Upper lobe of right lung (tissue), 1 donor: ENCODE measurements at places on chromosomes 12 and 14.

GRCh38 chr12:79294590-79294989, 396.2 kb downstream of the PAWR start:
- no peaks in the 10 kb centered on the region for H3K27me3 ChIP-seq
- no peak overlapping the region for H3K27ac ChIP-seq
- DNase-seq: no peak
- no peaks in the 10 kb centered on the region for H3K4me1 ChIP-seq
- H3K36me3 ChIP-seq: no peaks in the 10 kb centered on the region
- no peak overlapping the region for H3K4me3 ChIP-seq

- H3K27ac ChIP-seq: peak overlapping the region; percentile 32
- no peaks in the 10 kb centered on the region for H3K27me3 ChIP-seq
- DNase-seq: no peak
- H3K36me3 ChIP-seq: no peaks in the 10 kb centered on the region
- no peaks in the 10 kb centered on the region for H3K4me1 ChIP-seq
- H3K4me3 ChIP-seq: no peak overlapping the region
These were observed 97.1 kb downstream of the DAD1 start for GRCh38 chr14:22491683-22492621.

- no peak overlapping the region for H3K4me3 ChIP-seq
- H3K4me1 ChIP-seq: peaks cover 7% of the 10 kb centered on the region
- H3K36me3 ChIP-seq: no peaks in the 10 kb centered on the region
- H3K27ac ChIP-seq: no peak overlapping the region
- DNase-seq: no peak
These were observed 55.5 kb downstream of the MYRFL start for GRCh38 chr12:69880571-69880970.

GRCh38 chr12:26198742-26199141, 3.4 kb downstream of the SSPN start:
- H3K27ac ChIP-seq: no peak overlapping the region
- H3K27me3 ChIP-seq: no peaks in the 10 kb centered on the region
- H3K4me3 ChIP-seq: no peak overlapping the region

DNA sequence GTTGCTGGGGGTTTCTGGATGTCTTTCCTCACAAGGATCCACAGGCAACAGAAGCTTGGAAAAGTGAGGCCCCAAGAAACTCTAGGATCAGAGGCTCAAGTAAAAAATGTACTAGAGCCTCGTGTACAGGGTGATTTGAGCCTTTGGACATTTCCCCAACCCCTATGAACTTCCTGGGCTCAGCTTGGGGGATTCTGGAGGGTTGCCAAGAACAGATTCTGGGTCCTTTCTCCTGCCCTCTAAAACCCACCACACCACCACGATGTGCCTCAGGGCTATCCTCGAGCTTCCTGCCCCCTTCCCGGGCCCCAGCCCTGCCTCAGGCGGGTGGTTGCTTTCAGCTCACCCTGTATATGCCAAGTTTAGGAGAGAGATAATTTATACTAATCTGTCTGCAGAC, 583 bp downstream of the FAM186B start:
- no peaks in the 10 kb centered on the region for H3K4me1 ChIP-seq
- no peaks in the 10 kb centered on the region for H3K27me3 ChIP-seq
- H3K4me3 ChIP-seq: no peak overlapping the region
- H3K36me3 ChIP-seq: no peaks in the 10 kb centered on the region

GRCh38 chr12:130948136-130948535, 5.6 kb upstream of the ADGRD1 start:
- H3K4me3 ChIP-seq: no peak overlapping the region
- peaks cover 13% of the 10 kb centered on the region for H3K4me1 ChIP-seq
- H3K27ac ChIP-seq: no peak overlapping the region
- no peaks in the 10 kb centered on the region for H3K27me3 ChIP-seq

DNA sequence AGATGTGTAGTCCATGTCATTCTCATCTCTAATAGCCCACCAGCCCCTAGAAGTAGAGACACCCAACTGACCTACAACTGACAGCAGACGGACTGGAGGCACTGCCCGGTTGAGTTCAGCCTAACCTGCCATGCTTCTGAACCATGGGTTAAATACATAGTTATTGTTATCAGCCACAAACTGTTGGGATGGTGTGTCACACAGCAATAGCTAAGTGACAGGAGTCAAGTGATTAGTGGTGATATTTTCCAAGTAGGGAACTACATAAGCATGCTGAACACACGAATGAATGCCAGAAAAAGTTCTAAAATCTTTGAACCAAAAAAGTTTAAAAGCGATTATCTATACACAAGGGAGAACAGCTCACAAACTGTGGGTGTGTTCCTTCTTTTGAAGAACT, 80.1 kb downstream of the SYNE3 start:
- H3K4me1 ChIP-seq: no peaks in the 10 kb centered on the region
- H3K27ac ChIP-seq: no peak overlapping the region
- no peak for DNase-seq
- no peak overlapping the region for H3K4me3 ChIP-seq

- H3K4me3 ChIP-seq: no peak overlapping the region
- no peak overlapping the region for H3K27ac ChIP-seq
- no peaks in the 10 kb centered on the region for H3K27me3 ChIP-seq
- H3K4me1 ChIP-seq: no peaks in the 10 kb centered on the region
- no peak for DNase-seq
- no peaks in the 10 kb centered on the region for H3K36me3 ChIP-seq
These were observed 418.0 kb downstream of the RGS6 start for GRCh38 chr14:72350215-72350614.

DNA sequence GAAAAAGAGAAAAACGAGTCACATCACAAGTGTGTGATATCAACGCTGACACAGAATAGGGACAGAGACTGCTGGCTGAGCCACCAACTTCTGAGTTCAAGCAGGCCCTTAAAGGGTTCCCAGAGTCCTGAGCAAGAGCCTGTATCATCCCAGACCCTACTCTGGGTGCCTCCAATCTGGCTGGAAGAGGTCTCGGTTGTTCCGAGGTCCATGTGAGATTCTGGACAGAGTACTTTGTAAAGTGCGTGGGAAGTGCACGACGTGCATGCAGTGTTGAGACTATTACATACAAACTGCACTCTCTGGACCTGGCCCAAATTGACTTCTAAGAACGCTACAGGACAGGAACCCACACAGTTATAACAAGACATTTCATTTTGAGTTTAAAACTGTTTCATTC, 40.6 kb downstream of the MOK start:
- no peaks in the 10 kb centered on the region for H3K4me1 ChIP-seq
- DNase-seq: no peak
- no peaks in the 10 kb centered on the region for H3K36me3 ChIP-seq
- no peak overlapping the region for H3K27ac ChIP-seq
- H3K4me3 ChIP-seq: no peak overlapping the region

GRCh38 chr14:55336162-55336561, 64.9 kb downstream of the FBXO34 start:
- H3K4me1 ChIP-seq: peaks cover 37% of the 10 kb centered on the region
- no peak for DNase-seq
- no peak overlapping the region for H3K4me3 ChIP-seq
- no peaks in the 10 kb centered on the region for H3K27me3 ChIP-seq
- no peak overlapping the region for H3K27ac ChIP-seq

DNA sequence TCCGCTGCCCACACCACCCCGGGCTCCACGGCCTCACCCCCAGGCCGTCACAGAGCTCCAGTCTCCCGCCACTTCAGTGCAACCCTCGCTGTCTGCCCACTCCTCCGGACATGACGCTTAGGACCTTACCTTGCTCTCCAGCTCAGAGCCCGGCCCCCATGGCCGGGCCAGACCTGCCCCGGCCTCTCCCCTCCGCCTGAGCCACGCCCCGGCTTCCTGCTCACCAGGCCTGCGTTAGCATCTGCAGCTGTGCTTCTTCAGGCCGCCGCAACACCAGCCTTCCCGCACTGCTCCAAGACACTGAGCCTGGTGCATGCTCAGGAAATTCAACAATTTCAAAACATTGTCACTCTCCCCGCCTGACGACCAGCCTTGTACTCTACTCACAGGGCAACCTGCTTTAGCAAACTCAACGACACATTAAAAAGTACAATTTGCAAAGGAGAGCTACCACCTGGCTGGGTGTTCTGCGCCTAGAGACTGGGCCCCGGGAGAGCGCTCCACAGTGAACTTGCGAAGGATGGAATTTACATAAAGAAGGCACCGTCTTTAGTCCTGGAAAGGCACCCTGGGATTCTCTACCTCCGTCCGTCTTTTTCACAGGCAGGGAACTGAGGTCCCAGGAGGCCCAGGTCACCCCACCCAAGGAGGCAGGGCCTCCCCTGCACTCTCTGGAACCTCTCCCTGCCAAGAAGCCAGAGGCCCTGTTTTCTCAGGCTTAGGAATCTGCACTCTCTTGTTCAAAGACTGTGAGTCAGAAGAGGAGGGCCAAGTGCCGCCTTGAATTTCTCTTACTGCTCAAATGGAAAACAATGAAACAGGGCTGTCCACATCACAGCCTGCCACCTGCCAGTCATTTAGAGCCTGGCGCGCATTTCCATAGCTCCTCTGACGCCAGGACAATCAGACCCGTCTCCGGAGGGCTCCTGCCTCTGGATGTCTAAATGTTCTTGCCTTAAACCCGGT, 51.3 kb downstream of the STX2 start:
- no peaks in the 10 kb centered on the region for H3K4me1 ChIP-seq
- H3K36me3 ChIP-seq: peaks cover 27% of the 10 kb centered on the region
- no peaks in the 10 kb centered on the region for H3K27me3 ChIP-seq
- no peak overlapping the region for H3K27ac ChIP-seq
- DNase-seq: no peak

DNA sequence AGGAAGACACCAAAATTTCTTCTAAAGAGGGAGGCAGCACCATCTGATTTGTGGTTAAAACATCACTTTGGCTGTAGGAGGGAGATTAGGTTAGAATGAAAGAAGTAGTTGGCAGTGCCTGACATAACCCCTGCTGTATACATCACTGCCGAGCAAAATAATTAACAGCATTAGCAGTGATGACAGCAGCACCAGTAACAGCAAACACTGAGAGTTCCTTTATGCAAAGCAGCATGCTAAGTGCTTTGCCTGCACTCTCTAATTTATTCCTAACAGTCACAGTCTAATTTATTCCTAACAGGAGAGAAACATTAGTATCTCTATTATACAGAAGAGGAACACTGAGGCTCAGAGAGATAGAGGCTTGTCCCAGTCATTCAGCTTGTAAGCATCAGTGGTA, 1469.7 kb downstream of the AACS start:
- H3K27me3 ChIP-seq: no peaks in the 10 kb centered on the region
- no peaks in the 10 kb centered on the region for H3K4me1 ChIP-seq
- H3K36me3 ChIP-seq: no peaks in the 10 kb centered on the region
- no peak for DNase-seq

GRCh38 chr12:116703214-116703795, 34.6 kb downstream of the SPRING1 start:
- H3K27ac ChIP-seq: no peak overlapping the region
- H3K4me3 ChIP-seq: no peak overlapping the region
- H3K36me3 ChIP-seq: no peaks in the 10 kb centered on the region
- H3K4me1 ChIP-seq: no peaks in the 10 kb centered on the region

DNA sequence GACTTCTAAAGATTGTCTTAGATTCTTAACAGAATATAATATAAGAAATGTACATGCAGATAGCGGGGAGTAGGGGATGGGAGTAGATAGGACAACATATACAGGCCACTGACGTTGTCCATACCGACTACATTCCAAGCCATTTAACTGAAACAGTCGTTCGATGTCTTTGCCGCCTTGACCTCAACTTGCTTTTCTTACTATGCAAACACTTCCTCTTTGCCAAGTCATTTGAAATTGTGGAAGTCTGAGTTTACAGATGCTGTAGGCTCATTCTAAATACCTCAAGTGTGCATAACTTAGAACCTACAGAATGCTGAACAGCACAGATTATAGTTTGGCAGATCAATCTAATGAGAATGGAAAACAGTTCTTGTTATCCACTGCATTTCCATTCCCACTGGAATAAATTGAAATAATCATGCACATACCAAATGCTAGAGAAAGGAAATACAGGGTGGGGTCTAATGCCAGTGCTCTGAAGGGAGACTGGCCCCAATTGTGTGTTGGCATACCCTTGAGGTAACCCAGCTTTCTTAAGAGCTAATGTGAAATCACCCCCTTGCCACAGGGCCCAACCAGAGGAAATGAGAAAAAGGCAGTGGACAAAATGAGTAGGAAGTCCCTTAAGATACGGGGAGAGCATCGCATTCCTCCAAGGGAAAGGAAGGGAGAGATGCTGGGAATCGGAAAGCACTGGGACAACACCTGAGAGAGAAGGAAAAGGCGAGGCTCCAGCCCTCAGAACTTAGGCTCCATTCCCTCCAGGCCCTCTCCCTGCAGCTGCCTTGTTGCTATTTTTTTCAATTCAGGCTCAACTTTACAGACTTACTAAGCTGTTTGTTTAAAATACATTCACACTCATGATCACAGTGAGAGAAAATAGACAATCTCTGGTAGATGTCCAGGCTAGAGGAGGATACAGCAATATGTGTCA, 380.9 kb upstream of the TMTC1 start:
- no peaks in the 10 kb centered on the region for H3K36me3 ChIP-seq
- H3K4me3 ChIP-seq: no peak overlapping the region
- no peak for DNase-seq

DNA sequence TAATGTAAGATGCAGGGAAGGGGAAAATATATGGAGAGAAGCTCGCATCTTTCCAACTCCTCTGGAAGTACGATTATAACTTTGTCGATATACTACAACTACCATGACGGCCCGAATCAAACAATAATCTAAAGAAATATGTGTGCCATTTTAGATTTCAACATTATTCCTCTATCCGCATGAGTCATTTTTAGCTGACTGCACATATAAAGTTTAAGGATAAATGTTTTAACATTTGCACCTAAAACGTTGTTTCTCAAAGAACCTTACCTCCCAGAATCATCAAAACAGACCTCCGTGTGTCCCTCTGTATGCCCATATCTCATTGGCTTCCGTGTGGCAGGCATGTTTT, 482 bp downstream of the WDHD1 start:
- peak overlapping the region; percentile 78 for H3K4me3 ChIP-seq
- no peaks in the 10 kb centered on the region for H3K27me3 ChIP-seq
- peaks cover 34% of the 10 kb centered on the region for H3K4me1 ChIP-seq
- peak overlapping the region; percentile 83 for H3K27ac ChIP-seq
- H3K36me3 ChIP-seq: no peaks in the 10 kb centered on the region
- no peak for DNase-seq

DNA sequence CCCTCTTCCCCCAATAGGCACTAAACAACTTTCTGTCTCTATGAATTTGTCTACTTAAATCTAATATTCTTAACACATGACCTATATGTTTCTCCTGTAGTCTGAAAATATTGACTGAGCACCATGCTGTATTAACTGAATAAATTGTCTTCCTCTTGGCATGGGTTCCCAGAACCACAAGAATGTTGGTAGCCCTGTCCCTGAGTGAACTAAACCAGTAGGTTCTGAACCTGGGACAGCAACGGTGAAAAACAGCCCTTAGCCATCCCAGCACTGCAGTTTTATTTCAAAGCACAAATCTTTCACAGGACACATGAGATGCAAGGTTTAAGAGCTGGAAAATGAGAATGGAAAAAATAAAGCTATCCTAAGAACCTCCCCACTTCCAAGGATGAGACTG, 20.4 kb upstream of the HSP90B1 start:
- H3K36me3 ChIP-seq: no peaks in the 10 kb centered on the region
- DNase-seq: no peak
- no peaks in the 10 kb centered on the region for H3K27me3 ChIP-seq
- H3K4me1 ChIP-seq: no peaks in the 10 kb centered on the region
- no peak overlapping the region for H3K4me3 ChIP-seq
